Upper lobe of left lung (tissue), 6 donors: ENCODE measurements at places on chromosomes 13 and 19. TPM values are rescaled to one million over a fixed set of nuclear protein-coding genes. Genes with fewer than 3 reads are reported as not detected.

DNA sequence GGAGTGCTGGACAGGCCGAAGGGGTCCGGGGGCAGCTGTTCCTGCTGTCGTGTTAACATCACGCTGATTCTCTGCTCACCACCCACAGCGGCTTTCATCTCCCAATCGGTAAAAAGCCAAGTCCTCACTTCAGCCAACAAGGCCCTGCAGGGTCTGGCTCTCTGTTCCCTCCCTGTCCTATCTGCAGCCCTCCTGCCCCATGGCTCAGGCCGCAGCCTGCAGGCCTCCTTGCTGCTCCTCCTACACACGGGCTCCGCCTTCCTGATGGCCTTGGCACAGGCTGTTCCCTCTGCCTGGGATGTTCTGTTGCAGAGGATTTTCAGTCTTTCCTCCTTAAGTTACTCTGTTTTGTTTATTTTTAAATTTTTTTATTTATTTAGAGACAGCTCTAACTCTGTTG, 22.2 kb downstream of the FUZ start:
- DNase-seq = no peak
- H3K27me3 ChIP-seq = no peaks in the 10 kb centered on the region
- H3K4me3 ChIP-seq = no peak overlapping the region
- no peaks in the 10 kb centered on the region for H3K4me1 ChIP-seq

DNA sequence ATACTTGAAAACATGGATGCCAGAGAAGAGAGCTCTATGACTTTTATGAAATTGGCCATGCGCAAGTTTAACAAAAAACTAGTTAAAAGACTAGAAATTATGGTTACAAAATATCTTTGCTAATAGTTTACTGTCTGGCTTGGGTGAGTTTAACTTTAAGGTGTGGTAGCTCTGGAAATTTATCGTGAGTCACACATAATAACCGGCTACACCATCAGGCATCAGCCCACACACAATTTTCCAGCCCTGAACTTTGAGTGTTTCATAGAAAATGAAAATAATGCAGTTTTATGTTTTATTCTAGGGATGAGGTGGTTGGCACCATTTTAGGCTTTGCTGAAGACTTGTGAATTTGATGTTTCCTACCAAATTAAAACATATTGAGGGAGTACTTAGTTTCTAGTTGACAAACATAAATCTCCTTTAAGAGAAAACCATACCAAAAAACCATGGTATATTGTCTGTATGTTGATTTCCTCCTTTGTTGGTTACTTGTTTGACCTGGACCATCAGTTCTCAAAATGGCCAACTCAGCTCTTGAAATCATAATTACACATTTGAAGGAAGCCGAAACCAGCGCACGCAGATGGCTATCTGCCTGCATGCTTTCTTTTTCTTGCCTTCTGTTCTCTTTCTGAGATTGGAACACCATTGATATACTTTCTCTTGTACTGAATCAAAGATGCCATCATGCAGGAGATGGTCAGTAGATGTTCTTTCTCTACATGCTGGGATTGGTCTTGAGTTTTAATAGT, 125.1 kb downstream of the AKAP11 start:
- no peaks in the 10 kb centered on the region for H3K27me3 ChIP-seq
- no peak overlapping the region for H3K27ac ChIP-seq
- H3K36me3 ChIP-seq = no peaks in the 10 kb centered on the region
- no peak for DNase-seq
- H3K4me1 ChIP-seq = peaks cover 17% of the 10 kb centered on the region
- no peak overlapping the region for H3K4me3 ChIP-seq

GRCh38 chr13:27455331-27455855, 5.0 kb upstream of the MTIF3 start:
- no peaks in the 10 kb centered on the region for H3K27me3 ChIP-seq
- H3K4me3 ChIP-seq = peak overlapping the region; percentile 30
- H3K36me3 ChIP-seq = no peaks in the 10 kb centered on the region
- H3K27ac ChIP-seq = no peak overlapping the region

DNA sequence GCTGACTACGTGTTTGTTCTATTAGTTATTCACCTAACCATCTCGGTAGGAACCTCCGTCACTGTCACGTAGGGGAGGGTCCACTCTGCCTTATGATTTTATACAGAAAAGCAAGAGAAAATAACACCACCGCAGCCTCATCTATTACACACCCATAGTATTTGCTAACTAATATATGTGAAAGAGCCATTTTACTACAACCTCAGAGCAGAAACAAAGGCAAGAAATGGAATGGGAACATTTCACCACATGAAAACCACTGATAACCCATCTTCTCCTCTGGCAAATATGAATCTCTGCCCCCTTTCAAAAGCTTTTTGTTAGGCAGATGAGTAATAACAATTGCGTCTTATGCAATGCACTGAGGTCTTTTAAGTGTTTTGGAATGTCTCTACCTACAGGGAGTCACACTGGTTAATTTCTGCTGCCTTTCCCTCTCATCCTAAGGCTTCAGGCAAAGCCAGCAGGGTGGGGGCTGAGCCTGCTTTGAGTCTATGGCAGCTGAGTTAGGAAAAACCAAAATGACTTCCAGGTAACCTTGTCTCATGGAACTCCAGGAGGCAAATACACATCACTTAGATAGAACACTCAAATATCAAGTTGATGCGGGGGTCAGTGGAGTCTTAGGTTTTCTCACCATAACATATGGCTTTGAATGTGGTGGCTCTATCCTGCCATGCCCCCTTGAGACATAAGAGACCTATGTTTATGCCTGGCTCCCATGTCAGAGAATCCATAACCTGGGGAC, 15.0 kb downstream of the TSHZ3 start:
- no peak overlapping the region for H3K4me3 ChIP-seq
- no peak overlapping the region for H3K27ac ChIP-seq
- H3K27me3 ChIP-seq = no peaks in the 10 kb centered on the region
- no peaks in the 10 kb centered on the region for H3K36me3 ChIP-seq
- DNase-seq = no peak

DNA sequence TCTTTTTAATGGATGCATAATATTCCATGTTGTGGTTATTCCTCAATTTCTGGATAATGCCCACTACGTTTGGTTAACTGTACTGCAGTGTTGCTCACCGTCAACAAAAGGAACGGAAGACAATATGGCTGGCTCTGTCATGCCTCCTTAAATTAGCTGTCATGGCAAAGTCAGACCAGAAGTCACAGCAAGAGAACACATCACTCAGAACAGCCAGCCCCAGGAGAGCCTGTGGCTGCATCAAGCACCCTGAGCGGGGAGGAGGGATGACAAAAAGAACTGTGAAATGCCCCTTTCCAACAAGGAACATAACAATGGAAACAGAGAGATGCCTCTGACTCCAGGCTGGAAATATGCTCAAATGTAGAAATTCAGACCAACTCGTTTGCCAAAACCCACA, 366.0 kb upstream of the ZNF507 start:
- no peaks in the 10 kb centered on the region for H3K4me1 ChIP-seq
- no peaks in the 10 kb centered on the region for H3K27me3 ChIP-seq
- no peaks in the 10 kb centered on the region for H3K36me3 ChIP-seq
- no peak overlapping the region for H3K27ac ChIP-seq

GRCh38 chr13:111899714-111900389, 167.1 kb upstream of the SOX1 start:
- H3K27me3 ChIP-seq = no peaks in the 10 kb centered on the region
- H3K4me1 ChIP-seq = no peaks in the 10 kb centered on the region
- no peak overlapping the region for H3K4me3 ChIP-seq
- no peak for DNase-seq
- H3K27ac ChIP-seq = no peak overlapping the region

GRCh38 chr19:47376589-47377144, 27.6 kb downstream of the DHX34 start:
- no peaks in the 10 kb centered on the region for H3K4me1 ChIP-seq
- H3K4me3 ChIP-seq = no peak overlapping the region
- peaks cover 99% of the 10 kb centered on the region for H3K36me3 ChIP-seq
- H3K27me3 ChIP-seq = no peaks in the 10 kb centered on the region
- DNase-seq = no peak

GRCh38 chr13:48973845-48974431, 1.8 kb upstream of the FNDC3A start:
- peaks cover 25% of the 10 kb centered on the region for H3K4me1 ChIP-seq
- no peaks in the 10 kb centered on the region for H3K36me3 ChIP-seq
- no peak for DNase-seq
- no peak overlapping the region for H3K4me3 ChIP-seq
- no peaks in the 10 kb centered on the region for H3K27me3 ChIP-seq

- H3K27me3 ChIP-seq = no peaks in the 10 kb centered on the region
- H3K4me1 ChIP-seq = no peaks in the 10 kb centered on the region
- H3K4me3 ChIP-seq = no peak overlapping the region
- no peak overlapping the region for H3K27ac ChIP-seq
- H3K36me3 ChIP-seq = no peaks in the 10 kb centered on the region
Observed at GRCh38 chr19:33668968-33669367, 47.2 kb downstream of the CHST8 start.

GRCh38 chr13:42377640-42378382, 105.9 kb downstream of the AKAP11 start:
- no peaks in the 10 kb centered on the region for H3K27me3 ChIP-seq
- no peaks in the 10 kb centered on the region for H3K4me1 ChIP-seq
- no peaks in the 10 kb centered on the region for H3K36me3 ChIP-seq
- DNase-seq = no peak
- no peak overlapping the region for H3K27ac ChIP-seq

MAST1 gene
- not detected for total RNA-seq

GRCh38 chr13:23707674-23708073, 137.5 kb downstream of the TNFRSF19 start:
- no peak overlapping the region for H3K27ac ChIP-seq
- H3K4me3 ChIP-seq = no peak overlapping the region
- no peaks in the 10 kb centered on the region for H3K27me3 ChIP-seq
- no peaks in the 10 kb centered on the region for H3K36me3 ChIP-seq
- peaks cover 4% of the 10 kb centered on the region for H3K4me1 ChIP-seq

DNA sequence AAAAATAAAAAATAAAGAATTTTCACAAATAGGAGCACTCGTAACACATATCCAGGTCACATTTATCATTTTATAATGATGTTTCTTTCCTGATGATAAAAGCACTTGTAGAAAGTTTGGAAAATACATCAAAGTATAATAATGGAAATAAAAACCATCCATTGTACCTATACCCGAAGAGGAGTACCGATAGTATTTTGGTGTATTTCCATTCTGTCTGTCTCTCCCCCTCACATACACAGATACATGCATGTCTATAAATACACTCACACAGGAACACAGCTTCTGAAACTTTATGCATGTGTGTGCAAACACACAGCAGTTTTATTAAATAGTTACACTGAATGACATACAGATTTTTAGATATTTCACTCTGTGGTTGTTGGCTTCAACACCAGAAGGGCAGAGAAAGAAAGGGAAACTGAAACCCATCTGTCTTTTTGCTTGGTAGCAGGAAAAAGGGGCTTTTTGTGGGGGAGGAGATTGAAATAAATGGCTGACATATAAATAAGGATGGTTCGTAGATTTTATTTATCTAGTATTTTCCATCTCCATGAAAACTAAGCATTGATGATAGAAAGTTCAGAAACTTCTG, 114.8 kb downstream of the LRCH1 start:
- no peak for DNase-seq
- peaks cover 22% of the 10 kb centered on the region for H3K4me1 ChIP-seq
- no peak overlapping the region for H3K27ac ChIP-seq
- no peaks in the 10 kb centered on the region for H3K27me3 ChIP-seq
- no peak overlapping the region for H3K4me3 ChIP-seq
- H3K36me3 ChIP-seq = peaks cover 11% of the 10 kb centered on the region

DNA sequence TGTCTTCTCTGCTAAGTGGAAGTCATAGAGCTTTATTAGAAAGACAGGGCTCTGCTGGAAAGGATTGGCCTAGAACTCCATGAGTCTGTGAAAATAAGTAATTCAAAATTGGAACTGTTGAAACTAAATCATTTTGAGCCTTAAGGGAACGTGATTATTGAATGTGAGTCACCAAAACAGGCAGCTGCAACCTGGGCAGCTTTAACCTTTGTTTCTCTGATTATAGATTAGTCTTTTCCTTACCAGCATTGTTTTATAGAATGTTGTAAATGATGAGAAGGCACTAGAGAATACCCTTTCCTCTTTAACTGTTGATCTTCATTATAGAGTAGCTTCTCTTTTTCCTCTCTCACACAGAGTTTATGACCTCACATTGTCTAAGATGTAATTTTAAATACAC, 638.8 kb upstream of the SLITRK6 start:
- H3K4me1 ChIP-seq = no peaks in the 10 kb centered on the region
- no peak for DNase-seq
- no peak overlapping the region for H3K4me3 ChIP-seq
- H3K27me3 ChIP-seq = no peaks in the 10 kb centered on the region
- H3K27ac ChIP-seq = no peak overlapping the region
- H3K36me3 ChIP-seq = no peaks in the 10 kb centered on the region

- H3K4me1 ChIP-seq = no peaks in the 10 kb centered on the region
- DNase-seq = no peak
- H3K27ac ChIP-seq = no peak overlapping the region
- no peaks in the 10 kb centered on the region for H3K36me3 ChIP-seq
- no peak overlapping the region for H3K4me3 ChIP-seq
Observed at GRCh38 chr19:28971049-28971448, 241.9 kb downstream of the UQCRFS1 start.

GRCh38 chr19:392375-392970, 16.5 kb downstream of the C2CD4C start:
- H3K4me3 ChIP-seq = no peak overlapping the region
- no peaks in the 10 kb centered on the region for H3K4me1 ChIP-seq
- no peak overlapping the region for H3K27ac ChIP-seq
- peak; percentile 22 for DNase-seq

GRCh38 chr19:34428549-34429285, 536 bp downstream of the UBA2 start:
- peaks cover 20% of the 10 kb centered on the region for H3K4me1 ChIP-seq
- H3K36me3 ChIP-seq = peaks cover 7% of the 10 kb centered on the region
- peak; percentile 31 for DNase-seq
- H3K27me3 ChIP-seq = no peaks in the 10 kb centered on the region
- H3K4me3 ChIP-seq = peak overlapping the region; percentile 86

- H3K27ac ChIP-seq = no peak overlapping the region
- no peak overlapping the region for H3K4me3 ChIP-seq
Observed at GRCh38 chr19:15922021-15922420, 12.3 kb downstream of the CYP4F11 start.

LMTK3 gene
- 13.8 TPM for total RNA-seq

RNF113B gene
- not detected for total RNA-seq

PRODH2 gene
- not detected for total RNA-seq

DNA sequence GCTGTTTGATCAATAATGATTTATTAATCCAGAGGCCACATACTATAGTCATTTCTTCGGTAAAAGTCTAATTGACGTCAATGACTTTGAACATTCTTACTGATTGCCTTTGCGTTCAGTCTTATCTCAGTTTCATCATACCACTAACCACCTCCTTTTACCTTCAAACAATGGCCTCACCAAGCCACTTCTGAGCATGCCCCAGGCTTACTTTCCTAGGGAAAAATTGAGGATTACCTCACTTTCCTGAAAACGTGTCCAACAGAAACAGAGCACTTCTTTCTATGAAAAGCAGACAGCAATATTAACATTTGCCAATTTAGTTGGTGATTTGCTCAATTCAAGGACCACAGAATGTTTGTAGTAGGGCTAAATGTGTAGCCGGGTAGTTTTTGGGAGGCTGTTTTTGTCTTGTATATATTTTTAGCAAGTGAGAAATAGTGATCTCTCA, 157.6 kb downstream of the KLF5 start:
- H3K4me1 ChIP-seq = no peaks in the 10 kb centered on the region
- no peak for DNase-seq
- no peak overlapping the region for H3K27ac ChIP-seq
- H3K27me3 ChIP-seq = no peaks in the 10 kb centered on the region
- H3K4me3 ChIP-seq = no peak overlapping the region
